ENCODE measurements at places on chromosomes 12 and 14. TPM values are rescaled to one million over a fixed set of nuclear protein-coding genes. Genes with fewer than 3 reads are reported as not detected.

The RERG gene
- not detected for total RNA-seq

DNA sequence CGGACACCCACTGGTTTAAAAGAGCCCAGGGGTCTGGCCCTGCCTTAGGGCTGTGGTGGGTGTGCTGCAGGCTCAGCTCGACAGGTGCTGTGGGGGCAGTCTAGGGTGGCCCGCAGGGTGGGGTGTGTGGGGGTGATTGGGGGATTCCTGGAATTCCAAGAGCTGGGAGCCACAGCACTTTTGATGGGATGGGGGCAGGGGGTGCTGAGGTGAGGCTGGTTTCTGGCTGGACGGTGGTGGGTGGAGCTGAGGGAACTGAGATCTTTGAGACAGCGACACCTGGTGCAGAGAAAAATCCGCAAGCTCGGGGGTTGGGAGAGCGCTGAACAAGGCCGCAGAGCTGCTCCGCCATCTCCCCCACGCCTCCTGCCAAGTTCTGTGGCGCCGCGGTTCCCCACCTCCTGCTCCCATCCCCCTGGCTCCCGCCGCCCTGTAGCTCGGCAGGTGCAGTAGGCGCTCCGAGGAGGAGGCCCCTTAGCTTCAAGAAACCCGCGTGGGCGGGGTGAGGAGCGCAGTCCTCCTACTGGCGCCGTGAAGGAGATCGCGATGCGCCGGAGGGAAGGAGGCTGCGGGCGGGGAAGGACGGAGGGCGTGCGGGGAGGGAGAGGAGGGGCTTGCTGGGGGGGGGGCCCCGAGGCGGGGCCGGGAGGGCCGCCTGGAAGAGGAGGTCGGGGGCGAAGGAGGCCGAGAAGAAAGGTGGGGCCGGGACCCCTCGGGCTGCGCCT is 1.3 kb upstream of the TEDC1 start:
- peak; percentile 95 for DNase-seq

GRCh38 chr14:72809063-72809462 is 84.8 kb downstream of the DPF3 start:
- no peak for DNase-seq

DNA sequence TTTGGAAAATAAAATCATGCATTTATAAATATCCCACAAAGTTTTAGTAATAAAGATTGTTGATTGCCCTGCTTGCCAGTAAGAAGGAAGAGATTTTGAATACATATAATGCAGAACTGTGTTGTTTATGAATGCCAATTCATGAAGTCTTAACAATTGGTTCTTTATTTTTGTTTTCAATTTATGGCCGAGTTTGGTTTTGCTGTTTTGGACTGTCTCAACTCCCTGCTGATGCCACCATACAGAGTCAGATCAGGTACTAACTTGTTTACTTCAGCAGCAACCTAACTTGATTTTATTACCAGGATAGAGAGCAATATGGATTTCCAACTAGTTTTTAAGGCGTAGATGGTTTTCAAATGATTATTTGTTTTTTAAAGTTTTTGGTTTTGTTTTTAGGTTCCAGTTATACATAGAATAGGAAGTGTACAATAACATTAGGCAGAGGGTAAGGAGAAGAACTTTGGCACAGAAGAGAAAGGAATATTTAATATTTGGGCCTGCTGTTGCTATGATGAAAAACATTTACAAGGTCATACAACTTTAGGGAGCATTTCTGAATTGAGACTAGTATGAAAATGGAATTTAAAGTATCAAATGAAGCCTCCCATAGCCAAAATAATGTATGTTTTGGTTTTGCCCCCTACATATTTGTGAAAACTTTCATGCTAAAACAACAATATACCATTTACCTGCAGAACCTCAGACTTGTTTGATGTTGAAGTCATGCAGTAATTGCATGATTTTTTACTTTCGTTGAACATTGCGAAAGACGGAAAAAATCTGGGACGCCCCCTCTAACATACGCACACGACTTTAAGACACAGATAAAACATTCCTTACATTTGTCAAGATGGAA is 904 bp upstream of the FAM177A1 start:
- no peak for DNase-seq

GRCh38 chr12:116495260-116495659 is 63.9 kb upstream of the MAP1LC3B2 start:
- DNase-seq = no peak

DNA sequence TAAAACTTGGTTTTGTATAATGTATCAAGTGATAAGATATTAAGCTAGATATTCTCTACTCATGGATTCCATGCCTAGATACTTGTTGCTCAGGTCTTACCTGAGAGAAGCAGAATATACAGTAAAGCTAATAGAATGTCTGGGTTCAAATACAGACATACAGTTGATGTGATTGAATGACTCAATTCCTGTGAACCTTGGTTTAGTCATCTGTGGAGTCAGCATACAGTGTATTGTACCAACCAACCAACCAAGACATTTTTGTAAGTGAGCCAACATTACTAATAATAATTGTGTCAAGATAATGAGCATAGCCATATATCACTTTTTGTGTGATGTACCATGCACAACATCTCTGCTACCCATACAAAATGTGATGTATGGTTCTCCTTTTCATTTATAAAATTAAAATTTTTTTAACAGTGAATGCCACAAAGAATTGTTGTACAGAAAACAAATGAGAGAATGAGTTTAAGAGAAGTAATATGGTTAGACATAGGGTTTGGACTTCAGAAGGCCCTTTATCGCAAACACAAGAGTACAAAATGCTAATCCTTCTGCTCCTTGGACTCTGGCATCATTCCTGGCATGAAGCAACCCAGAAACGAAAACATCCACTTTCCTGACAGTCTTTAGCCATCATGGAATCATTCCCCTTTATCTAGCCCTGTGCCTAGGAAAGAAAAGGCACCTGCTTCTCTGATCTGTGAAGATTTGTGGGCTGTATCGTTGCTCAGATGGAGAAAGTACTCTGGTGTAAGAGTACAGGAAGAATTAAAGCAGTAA is 977.2 kb upstream of the USP15 start:
- no peak for DNase-seq

DNA sequence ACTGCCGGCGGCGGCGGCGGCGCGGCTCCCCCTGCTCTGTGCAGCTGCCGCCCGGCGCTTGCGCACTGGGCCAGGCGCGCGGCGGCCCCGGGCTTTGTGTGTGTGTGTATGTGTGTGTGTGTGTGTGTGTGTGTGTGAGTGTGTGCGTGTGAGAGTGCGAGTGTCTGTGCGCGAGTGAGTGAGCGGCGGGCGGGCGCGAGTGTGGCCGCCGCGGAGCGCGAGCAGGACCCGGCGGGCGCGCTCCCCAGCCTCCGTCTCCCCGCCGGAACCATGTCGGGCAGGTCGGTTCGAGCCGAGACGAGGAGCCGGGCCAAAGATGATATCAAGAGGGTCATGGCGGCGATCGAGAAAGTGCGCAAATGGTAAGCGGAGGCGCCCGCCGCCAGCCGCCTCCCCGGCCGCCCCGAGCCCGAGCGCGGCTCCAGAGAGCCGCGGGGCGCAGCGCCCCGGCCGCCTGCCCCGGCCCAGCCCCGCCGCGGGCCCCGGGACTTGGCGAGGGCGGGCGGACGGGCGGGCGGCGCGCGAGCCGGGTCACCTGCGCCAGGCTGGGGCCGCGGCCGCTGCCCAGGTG is at the start of gene BCL7A:
TSS of gene BCL7A (plus strand) at position 63 of the 571 bp plus-strand sequence. CDS start at position 271, 208 bp downstream.
- DNase-seq = peak; percentile 87

DNA sequence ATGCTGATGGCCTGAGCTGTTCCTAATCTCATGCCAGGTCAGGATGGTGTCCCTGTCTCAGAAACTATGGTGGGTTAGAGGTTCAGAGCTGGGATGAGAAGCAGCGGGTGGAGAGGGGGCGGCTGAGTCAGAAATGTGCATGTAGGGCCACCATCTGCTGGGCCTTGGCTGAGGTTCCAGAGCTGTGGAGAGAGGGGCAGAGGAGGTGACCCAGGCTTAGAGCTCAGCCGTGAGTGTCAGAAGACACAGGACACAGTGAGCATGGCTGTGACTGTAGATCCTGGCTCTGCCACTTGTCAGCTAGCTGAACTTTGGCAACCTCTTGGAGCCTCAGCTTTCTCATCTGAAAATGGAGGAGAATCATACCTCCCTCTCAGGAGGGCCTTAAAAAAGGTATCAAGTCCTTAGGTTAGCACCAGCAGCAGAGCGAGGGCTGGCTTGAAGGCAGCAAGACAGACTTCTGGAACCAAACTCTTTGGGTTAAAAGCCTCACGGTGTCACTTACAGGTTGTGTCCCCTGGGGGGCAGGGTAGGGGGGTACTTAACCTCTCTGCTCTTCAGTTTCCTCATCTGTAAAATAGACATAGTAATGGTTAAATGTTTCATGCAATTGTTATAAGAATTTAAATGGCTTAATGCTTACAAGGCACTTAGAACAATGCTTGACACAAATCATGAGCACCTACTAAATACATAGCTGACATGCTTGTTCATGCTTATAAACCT is 34.8 kb downstream of the TMEM229B start:
- no peak for DNase-seq
